ENCODE measurements at places on chromosomes 2 and 18.

DNA sequence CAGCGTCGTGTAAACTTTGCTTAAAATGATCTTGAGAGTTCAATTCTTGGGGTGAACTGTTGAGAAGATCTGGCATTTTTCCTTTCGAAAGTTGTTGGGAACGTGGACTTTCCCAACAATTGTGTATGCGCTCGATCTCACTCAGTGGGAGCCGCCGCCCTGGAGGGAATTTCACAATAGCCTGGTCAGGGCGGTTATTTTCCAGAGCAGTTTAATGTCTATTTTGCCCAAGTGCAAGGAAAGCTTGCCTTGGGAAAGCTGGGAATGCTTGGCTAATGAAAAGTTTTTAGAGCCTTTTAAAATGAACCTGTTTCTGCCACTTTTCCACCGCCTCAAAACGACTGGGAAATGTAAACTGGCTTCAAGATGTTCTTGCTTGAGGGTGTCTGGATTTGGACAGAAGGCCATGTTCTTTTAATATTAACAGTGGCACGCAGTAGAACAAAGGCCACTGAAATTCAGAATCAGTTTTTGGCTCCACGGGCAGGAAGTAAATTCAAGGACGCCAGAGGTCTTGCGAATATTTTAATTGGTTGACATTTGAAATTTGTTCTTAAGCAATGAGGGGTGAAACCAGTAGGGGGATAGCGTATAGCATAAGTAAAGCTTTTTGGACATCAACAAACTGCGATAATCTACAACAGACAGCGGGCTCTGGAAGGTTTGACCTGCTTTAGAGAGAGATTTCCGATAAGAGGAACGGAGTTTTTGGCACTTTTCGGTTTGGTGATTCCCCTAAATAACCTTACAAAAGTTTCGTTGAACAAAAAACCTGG, 1.2 kb downstream of the CFLAR start:
- DNase-seq, result peak; percentile 90

DNA sequence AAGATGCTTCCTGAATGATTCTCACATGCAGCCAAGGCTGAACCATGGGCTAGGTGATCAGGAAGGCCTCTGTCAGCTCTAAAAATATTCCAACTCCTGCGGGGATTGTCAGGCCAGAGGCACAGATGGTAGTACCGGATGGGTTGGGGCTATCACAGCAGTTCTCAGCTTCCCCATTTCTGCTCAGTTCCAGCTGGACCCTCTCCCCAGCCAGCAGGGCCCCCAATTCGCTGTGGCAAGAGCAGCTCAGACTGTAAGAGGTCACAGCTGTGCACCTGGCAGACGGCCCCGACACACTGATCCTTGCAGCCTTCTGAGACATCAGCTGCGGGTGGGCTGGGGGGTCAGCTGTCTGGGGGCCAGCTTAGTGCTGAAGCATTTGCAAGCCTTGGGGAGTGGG, 43.6 kb upstream of the TCF7L1 start:
- no peak for DNase-seq

- no peak for DNase-seq
Measured at GRCh38 chr2:54619660-54620231, 103.7 kb upstream of the EML6 start.

DNA sequence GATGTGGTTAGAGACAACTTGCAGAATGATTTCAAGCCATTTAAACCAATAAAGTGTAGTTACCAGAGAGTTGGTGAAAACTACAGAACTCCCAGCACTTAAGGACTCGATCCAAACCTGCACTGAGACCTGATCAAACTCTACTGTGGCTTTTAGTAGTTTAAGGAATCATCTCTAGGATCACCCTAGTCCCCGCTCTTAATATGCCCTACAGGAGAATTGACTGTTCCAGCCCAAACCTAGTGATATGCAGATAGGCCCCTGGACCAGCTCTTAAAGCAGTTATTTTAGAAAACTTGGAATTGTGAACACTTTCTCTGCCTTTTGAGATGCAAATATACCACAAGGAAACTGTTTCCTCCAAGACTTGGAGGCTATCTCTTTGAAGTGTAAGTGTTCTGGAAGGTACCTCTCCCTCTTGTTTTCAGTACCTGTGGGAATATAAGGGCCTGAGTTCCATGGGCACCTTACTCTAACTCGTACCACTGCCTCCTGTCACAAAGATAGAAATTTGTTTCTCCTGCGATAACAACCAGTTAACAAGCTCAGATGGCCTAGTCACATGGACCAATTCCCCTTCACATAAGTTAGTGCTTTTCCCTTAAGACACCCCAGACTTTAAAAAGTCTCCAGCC, 1367.2 kb upstream of the SLC39A10 start:
- DNase-seq, result no peak

GRCh38 chr18:79927607-79928562, 23.6 kb downstream of the SLC66A2 start:
- peak; percentile 59 for DNase-seq

DNA sequence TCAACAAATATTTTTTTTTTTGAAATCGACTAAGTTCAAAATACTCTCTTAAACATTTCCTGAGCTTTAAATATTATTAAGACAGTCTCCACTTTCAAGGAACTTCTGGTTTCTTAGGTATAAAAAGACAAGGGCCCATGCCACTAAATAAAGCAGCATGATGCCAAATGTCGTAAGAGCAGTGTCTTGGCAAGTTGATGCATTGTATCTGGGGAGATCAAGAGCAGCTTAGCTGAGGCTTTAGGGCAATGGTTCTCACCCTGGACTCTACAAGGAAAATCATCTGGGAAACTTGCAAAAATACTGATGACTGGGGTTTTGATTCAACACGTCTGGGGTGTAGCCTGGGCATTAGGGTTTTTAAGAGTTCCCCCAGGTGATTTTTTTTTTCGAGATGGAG, 41.3 kb downstream of the COL4A3 start:
- no peak for DNase-seq

GRCh38 chr2:241315879-241316631, at the start of gene SEPTIN2:
Gene SEPTIN2 (plus strand): TSS chr2:241315925. CDS start chr2:241324233, 8,308 bp downstream.
- no peak for DNase-seq

GRCh38 chr2:185044323-185044874, 446.1 kb downstream of the ZNF804A start:
- DNase-seq, result no peak

DNA sequence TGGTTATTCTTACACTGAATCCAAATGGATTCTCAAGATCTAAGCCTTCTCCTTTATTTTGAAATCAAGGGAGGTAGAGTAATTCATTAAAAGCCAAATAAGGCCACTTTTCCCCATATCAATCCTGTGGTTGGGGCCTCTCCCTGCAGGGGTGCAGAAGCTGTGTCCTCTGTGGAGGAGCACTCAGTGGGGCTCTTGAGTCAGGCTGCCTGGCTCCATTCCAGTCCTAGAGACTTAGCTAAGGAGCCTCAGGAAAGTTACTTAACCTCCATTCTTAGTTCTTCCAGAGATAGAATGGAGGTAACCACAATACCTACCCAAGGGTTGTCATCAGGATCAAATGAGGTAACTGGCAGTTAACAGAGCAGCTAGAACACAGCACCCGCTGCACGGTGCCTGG, 564.3 kb downstream of the CMPK2 start:
- DNase-seq, result no peak

GRCh38 chr2:198337368-198337767, 533.0 kb downstream of the PLCL1 start:
- no peak for DNase-seq

GRCh38 chr2:194004590-194005206, 1652.3 kb upstream of the SLC39A10 start:
- no peak for DNase-seq

DNA sequence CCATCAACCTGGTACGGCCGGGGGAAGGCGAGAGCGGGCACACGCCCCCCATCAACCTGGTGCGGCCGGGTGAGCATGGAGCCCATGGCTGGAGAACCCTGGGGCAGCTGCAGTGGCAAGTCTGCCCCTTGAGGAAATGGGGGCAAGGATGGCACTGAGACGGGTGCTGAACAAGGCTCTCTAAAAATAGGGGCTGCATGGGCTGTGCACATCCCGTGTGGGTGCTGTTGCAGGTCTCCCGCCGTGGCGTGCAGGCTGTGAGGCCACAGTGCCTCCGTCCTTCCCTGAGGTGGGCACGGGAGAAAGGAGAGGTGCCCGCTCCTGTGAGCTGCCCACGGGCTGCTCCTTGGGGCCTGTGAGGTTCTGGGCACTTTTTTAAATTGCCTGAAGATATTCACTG, 99.2 kb downstream of the NFATC1 start:
- peak; percentile 27 for DNase-seq

All from tibial artery (tissue), 4 donors.